ENCODE measurements at places on chromosomes 5 and 9. TPM values are rescaled to one million over a fixed set of nuclear protein-coding genes. Genes with fewer than 3 reads are reported as not detected.

- DNase-seq: no peak
Observed at GRCh38 chr5:98416541-98416940, 356.9 kb upstream of the RGMB start.

Gene SYK
- 0.08 TPM for polyA plus RNA-seq

DNA sequence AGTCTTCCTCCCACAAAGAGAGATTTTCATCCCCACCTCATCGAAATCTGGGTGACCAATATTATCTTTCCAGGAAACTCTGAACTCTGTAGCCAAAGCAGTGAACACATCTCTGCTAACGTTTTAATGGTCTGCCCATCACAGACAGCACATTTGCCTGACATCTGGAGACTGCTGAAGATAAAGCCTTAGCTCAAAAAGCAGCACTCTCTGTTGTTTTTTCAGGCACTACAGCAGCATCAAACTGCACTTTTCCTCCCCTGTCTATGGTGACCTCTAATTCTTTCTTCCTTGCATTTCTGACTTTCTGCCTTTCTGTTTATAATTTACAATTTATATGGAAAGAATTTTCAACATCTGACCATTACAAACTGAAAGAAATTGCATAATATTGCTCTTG, 66.8 kb downstream of the RAB3C start:
- no peak for DNase-seq

Gene ITK
- polyA plus RNA-seq: 178 TPM

Gene SPAG8
- 1.7 TPM for polyA plus RNA-seq

- peak; percentile 37 for DNase-seq
Observed at GRCh38 chr9:86337469-86338108, 16.6 kb downstream of the TUT7 start.
